ENCODE measurements at places on chromosomes 2 and 18.

GRCh38 chr2:162768656-162769055 lies 69.9 kb downstream of the KCNH7 start:
- peak; percentile 82 for DNase-seq

DNA sequence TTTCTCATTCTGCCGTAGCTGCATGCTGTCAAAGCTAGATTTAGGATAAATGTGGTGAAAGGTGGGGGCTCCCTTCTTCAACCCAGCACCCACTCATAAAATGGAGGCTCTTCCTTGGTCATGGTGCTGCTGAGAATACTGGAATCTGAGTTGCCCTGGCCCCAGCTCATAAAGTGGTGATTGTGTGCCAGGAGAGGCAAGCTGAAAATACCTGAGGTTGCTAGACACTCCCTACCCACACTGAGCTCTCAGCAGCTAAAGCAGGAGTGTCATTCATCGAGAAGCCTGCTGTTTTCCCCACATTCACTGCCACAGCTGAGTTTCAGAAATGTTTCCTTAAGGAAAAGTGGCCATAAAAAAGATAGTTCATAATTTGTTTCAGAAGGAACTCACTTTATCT lies 297.1 kb upstream of the RBMS1 start:
- DNase-seq: no peak

- DNase-seq: no peak
Measured at GRCh38 chr18:63336366-63337099, 17.0 kb upstream of the BCL2 start.

- DNase-seq: no peak
Measured at GRCh38 chr2:43977677-43978375, 18.0 kb downstream of the LRPPRC start.

- no peak for DNase-seq
Measured at GRCh38 chr18:76672627-76673026, 149.7 kb upstream of the ZNF236 start.
